T-cell (primary cell): ENCODE measurements at places on chromosomes 5 and 9. TPM values are rescaled to one million over a fixed set of nuclear protein-coding genes. Genes with fewer than 3 reads are reported as not detected.

Gene LURAP1L
- total RNA-seq = not detected

Gene SLC6A3
- total RNA-seq = not detected

Gene CCL27
- not detected for total RNA-seq

Gene DPYSL3
- 0.54 TPM for total RNA-seq

Gene NUTM2G
- total RNA-seq = not detected

Gene SLC35A4
- total RNA-seq = 47.7 TPM

Gene BAAT
- total RNA-seq = not detected

Gene EHMT1
- 124 TPM for total RNA-seq

Gene PCDHGA2
- not detected for total RNA-seq

DNA sequence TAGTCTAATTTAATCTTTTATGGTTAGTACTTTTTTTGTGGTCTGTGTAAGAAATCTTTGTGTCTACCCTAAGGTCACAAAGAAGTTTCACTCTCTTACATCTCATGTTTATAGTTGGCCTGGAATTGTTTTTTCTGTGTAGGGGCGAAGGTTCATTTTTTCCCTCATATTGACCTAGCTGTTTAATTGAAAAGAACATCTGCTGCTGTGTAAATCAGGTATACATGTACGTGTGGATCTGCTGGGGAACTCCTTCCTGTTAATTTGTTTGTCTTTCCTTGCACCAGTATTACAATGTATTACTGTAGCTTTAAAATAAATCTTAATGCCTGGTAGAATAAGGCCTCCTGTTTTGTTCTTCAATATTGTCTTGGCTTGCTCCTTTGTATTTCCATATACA, 37.8 kb downstream of the EXOSC2 start:
- no peak for DNase-seq

- DNase-seq = no peak
These were observed 96.8 kb downstream of the ANKRD18B start for GRCh38 chr9:33620738-33621439.

- peak; percentile 14 for DNase-seq
These were observed 16.9 kb downstream of the SEMA4D start for GRCh38 chr9:89480825-89481537.

DNA sequence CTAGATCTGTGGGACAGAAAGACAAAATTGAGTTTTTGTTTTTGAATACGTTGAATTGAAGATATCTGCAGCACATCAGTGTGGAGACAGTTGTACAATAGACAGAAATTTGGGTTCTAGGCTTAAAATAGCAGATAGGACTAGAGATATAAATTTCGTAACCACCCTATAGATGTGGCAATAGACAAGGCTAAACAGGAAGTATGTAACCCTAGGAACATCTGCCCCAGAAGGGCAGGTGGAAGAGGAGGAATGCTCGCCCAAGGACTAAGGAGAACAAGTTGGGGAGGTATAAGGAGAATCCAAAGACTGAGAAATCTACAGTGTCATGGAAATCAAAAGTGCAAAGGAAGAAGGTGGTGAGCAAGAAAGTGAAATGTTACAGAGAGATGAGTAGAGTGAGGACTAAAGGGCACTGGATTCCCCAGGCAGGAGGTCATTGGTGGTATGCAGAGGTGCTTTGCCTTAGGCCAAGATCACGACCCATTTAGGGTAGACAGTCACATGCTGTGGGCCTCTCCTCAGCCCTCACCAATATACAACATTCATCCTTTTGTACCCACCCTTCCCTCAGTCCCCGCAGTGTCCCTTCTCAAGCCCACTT, 109.1 kb upstream of the ELL2 start:
- DNase-seq = no peak

DNA sequence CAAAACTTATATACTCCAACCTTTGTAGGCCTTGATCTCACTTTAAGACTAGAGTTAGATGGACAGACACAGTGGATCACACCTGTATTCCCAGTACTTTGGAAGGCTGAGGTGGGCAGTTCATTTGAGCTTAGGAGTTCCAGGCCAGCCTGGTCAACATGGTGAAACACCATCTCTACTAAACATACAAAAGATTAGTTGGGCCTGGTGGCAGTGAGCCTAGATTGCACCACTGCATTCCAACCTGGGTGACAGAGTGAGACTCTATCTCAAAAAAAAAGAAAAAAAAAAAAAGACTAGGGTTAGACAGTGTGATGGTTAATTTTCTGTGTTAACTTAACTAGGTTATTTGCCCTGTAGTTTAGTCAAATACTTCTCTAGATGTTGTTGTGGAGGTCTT, 74.1 kb downstream of the CFAP95 start:
- no peak for DNase-seq

DNA sequence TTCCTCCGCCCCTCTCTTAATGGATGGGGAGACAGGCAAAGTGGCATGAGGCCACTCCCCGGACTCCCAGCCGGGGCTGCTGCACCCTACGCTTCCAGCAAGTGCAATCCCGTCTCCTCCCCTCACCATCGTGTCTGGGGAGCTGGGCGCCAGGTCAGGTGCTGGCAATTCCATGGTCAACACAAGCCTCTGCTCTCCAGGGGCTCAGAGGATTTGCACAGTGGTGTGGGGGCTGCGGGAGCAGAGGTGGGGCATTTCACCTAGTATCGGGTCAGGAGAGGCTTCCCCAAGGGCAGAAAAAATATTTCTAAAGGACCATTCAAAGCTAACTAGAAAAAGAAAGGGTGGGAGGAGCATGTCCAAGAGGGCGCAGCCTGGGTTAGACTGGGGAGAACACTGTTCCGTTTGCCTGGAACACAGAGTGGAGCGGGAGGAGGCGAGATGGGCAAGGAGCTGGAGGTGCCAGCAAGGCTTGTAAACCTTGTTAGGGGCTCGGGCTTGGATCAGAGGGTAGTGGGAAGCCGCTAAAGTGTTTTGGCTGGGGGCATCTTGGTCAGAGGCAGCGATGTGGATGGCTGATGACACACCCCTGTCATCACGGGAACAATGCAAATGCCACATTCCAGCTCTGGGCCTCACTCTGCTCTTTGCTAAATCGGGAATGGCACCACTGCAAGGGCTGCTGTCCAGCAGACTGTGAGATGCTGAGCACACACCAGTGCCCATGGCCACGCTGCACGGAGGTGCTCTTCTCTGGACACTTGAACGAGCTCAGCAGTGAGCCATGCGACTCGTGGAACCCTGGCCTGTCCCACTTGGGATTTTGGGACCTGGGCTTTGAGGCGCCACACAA, 191.7 kb downstream of the CDK5RAP2 start:
- DNase-seq = no peak

DNA sequence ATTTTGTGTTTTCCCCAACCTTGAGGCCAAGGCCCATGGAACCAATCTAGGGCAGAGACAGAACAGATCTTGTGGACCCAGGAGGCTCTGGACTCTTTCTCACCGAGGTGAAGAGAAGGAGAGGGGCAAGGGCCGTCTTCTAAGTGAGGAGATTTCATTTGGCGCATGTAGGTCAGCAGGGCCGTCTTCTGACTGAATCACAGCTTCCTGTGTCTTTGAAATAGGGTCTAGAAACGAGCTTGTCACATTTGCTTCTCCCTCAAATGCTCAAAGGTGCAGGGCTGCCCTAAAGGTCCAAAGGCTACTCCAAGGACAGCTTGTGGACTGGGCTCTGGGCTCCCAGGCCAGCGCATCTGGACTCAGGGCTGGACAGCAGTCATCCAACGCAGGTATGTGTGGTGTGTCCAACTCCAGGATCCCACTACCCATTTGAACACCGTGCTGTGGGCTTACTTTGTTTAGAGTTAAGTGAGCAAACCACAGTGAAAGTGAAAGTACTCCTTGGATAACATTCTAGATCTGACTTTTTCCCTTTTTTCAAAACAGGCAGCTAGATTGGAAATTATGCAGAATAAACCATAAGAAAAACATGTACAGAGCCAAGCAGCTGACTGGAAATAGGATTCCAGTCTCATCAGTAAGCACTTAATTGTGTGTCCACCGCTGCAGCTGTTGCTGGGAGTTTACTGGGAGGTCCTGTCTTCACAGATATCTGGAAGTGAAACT, 357.0 kb downstream of the GADD45G start:
- DNase-seq = no peak

DNA sequence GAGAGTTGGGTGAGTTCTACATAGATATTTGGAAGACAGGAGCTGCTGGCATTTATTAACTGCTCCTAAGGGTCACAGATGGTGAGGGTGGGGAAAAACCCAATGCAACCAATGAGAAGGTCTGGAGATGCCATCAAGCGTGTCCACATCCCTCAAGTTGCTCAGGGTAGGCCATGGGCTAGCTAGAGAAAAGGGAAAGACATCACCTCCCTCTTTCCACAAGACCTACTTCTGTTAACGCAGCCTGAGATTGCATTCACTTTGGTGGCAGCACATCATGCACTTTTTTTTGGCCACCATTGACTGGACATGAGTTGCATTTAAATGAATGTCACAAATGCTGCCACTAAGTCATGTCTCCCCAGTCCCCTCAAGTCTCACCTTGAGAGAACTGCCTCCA, 71.4 kb downstream of the ARHGEF37 start:
- no peak for DNase-seq

DNA sequence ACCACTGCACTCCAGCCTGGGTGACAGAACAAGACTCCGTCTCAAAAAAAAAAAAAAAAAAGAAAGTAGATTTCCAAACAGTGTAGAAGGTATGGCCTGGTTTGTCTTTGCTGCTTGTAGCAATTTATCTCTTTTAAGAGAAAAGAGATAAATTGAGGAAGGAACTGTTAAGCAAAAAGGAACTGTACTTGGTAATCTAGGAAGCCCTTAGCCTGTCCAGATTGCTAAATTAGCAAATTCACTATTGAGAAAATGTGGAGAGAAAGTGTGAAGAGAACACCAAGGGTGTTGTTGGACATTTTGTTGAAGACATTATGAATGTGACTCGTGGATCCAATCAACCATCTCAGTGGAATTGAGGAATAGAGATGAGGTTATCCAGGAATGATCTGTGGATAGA, 13.0 kb upstream of the SUSD3 start:
- no peak for DNase-seq

DNA sequence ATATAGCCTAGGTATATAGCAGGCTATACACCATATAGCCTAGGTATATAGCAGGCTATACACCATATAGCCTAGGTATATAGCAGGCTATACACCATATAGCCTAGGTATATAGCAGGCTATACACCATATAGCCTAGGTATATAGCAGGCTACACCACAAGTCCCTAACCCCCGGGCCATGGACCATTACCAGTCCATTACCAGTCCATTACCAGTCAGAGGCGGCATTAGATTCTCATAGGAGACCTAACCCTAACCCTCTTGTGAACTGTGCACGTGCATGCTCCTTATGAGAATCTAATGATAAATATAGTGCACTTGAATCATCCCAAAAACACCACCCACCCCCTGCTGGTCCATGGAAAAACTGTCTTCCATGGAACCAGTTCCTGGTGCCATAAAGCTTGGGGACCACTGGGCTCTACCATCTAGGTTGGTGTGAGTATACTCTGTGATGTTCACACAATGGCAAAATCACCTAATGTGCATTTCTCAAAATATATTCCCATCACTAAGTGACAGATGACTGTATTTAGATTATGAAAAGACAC, 4.7 kb downstream of the PLIN2 start:
- no peak for DNase-seq

DNA sequence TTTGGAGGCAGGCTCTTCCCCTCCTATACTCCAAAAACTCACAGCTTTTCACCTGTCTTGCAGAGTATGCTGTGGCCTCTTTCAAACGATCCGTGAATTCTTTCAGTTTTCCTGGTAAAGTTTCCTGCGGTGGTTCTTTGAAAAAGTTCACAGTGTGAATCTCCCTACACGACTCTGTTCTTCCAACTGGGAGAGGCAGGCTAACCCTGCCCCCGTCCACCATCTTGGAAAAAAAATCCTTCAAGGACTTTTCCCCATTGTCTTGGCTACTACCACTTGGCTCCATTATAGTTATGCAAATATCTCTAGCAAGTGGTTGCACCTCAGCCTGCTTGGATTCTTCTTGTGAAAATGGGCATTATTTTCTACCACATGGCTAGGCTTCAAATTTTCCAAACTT, 382.6 kb downstream of the AGTPBP1 start:
- no peak for DNase-seq

DNA sequence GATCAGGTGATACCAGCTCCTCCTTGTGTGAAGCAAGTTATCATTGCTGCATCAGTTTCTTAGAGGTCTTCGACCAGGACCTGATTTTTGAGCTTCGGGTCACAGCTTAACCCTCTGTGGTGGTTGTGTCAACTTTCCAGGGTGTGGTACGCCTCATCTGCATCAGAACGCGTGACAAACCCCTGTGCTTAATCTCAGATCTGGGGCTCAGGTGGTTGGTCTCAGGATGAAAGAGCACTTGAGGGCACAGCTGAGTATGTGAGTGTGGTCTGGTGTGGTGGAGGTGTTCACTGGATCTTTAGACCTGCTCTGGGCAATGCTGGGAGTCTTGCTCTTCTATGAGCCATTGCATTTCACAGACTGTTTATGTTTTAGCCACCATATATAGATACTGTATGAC, 64.1 kb downstream of the OSTF1 start:
- peak; percentile 20 for DNase-seq

- DNase-seq = no peak
These were observed 45.2 kb downstream of the GCNT4 start for GRCh38 chr5:75006865-75007822.

- DNase-seq = no peak
These were observed 40.9 kb downstream of the SVEP1 start for GRCh38 chr9:110538647-110539041.

DNA sequence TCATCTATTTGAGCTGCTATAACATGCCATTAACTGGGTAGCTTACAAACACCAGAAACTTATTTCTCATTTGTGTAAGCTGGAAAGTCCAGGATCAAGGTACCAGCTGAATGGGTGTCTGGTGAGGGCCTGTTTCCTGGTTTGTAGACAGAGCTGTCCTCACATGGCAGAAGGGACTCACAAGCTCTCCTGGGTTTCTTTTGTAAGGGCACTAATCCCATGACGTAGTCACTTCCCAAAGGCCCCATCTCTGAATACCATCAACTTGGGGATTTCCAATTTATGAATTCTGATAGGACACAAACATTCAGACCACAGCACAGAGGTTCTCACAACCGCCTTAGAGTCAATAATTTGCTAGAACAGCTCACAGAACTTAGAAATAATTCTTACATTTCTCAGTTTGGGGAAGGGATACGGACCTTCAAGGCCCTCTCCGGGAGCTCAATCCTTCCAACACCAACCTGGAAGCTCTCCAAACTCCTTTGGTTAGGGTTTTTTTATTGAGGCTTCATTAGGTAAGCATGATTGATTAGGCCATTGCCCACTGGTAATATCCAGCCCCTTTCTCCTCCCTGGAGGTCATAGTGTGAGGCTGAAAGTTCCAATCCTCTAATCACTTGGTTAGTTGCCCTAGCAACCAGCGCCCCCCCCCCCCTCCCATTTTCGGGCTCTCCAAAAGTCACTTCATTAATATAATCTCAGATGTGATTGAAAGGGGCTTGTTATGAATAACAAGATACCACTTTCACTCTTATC, 7.6 kb upstream of the DNAJA1 start:
- DNase-seq = no peak

DNA sequence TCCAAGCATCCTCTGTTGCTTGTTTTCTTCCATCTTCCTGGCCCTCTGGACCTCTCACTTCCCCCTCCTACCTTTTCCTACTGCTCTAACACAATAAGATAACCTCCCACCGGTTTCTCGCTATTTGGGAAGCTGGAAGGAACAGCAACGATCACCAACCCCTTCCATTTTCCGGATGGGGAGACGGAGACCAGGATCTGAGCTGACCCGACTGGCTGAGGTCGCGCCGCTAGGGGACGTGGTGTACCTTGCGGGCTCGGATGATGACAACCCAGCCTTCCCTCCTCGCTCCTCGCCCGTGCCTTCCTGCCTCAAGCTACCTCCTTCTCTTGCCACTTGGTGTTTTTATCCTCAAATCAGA, 1.9 kb downstream of the LPAR1 start:
- no peak for DNase-seq

- no peak for DNase-seq
These were observed 63.7 kb upstream of the PPP2CA start for GRCh38 chr5:134289509-134290113.

GRCh38 chr9:74598874-74599273, 101.7 kb downstream of the RORB start:
- DNase-seq = no peak
